ENCODE measurements at places on chromosomes 6 and 20.
A peak's percentile ranks its signal among the peaks of the same experiment; 100 is the strongest.

DNA sequence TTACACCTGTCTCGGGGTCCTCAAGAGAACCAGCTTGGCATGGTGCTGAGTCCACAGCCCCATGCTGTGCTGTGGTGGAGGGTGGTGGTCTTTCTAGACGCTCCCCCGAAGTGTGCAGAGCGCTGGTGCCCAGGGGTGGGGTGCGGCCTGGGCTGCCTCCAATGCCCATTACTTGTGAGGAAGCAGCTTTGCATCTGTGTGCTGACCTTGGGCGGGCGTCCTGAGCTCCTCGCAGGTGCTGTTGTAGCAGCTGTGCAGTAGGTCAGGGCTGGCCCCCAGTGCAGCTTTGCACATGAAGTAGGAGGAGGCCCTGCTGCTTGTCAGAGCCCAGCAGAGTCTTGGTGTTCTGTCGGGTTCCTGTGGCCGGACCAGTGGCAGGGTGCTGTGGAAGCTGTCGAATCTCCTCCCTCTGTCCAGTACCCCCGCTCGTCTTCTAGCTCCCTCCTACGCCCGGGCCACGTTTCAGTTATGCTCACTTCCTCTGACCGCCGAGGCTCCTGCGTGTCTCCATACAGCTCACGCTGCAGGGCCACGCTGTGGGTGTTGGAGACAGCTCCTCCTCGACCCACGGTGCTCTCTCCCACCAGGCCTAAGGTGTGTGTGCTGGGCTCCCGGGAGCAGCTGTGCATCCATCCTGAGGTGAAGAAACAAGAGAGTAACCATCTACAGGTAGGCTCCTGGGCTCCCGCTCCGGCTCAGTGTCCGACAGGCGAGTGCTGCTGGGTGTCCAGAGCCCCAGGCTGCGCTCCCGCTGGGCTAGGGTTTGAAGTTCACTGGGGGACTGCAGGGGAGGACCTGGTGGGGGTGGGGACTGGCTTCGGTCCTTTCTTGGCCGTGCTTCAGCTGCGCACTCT, 4.1 kb downstream of the RTEL1 start:
- DNase-seq = no peak

- DNase-seq = no peak
These were observed 23.2 kb upstream of the ARG1 start for GRCh38 chr6:131549811-131550210.

DNA sequence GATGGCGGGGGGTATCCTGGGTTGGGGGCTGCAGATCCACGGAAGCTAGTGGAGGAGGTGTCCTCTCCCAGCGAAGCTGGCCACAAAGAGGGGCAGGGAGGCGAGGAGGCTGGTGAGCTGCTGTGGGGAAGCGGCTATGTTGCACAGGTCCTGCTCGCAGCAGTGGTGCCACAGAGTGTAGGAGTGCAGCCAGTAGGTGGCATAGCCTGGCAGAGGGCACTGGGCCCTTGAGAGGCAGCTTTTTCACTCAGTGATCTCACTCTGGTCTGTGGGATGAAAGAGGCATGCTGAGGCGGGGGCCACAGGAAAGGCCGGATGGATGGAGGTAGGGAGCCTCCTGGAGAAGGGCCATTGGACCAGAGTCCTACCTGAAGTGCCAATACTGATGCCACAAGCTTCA, 2.9 kb upstream of the LY6G6D start:
- DNase-seq = no peak

DNA sequence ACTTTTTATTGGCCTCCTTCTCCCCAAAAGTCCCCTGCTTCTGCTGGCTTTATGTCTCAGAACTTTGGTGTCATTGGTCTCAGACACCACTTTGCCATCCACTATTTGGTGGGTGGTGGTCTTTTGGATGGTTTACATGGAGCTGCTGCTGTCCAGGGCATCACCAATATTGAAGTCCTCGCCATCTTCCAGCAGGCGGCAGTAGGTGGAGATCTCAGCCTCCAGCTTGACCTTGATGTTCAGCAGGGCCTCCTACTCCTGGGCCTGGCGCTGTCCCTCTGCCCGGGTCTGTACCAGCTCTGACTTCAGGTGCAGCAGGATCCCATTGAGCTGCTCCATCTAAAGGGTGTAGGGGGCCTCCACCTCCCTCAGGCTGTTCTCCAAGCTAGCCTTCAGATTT, 148.4 kb upstream of the FOXA2 start:
- DNase-seq = no peak

DNA sequence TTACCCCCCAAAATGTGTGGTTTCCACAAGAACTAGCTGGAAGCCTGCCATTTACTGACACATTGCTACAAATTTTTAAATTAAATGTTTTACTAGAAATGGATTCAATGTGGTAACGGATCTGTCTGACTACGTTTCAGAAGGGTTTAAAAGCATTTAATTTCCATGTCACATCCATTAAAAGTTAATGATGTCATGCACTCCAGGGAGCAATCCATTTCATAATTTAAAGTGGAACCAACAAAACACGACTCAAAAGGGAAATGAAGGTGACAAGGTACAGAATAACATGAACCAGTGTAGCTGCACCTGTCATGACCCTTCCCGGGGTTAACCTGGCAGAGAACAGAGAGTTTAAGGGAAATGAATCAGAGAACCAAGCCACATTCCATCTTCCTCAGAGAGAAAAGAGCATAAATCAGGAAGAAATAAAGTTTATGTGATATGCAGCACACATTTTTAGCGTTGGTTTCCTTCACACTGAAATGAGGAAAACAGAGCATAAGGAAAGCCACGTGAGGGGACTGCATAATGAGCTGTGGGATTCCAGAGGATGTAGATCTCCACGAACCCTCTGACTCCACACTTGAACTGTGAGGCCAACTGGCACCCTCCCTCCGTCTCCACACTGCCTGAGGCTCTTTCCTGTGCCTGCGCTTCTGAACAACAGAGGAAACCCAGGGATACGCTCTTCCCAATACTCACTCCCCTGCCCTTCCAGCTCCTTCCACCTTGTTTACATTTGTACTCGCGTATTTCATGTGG, 170.3 kb upstream of the AHI1 start:
- DNase-seq = peak; percentile 65

DNA sequence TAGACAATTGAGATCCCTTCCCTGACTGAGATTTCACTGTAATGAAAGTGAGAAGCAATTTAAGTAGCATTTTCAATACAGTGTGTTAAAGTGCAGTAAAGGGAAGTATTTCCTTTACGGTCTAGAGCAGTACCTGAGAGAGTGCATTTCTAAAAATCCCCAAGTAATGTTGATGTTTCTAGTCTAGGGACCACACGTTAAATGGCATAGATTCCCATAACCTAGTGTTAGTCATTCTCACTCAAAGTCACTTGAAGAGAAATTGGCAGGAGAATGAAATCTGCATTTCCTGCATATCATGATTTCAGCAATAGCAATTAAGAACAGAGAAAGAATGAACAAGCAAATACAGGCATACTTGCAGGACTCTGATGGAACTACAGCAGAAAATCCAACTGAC, 67.9 kb downstream of the CGA start:
- no peak for DNase-seq

GRCh38 chr6:111979633-111980032, 74.3 kb upstream of the CCN6 start:
- no peak for DNase-seq

DNA sequence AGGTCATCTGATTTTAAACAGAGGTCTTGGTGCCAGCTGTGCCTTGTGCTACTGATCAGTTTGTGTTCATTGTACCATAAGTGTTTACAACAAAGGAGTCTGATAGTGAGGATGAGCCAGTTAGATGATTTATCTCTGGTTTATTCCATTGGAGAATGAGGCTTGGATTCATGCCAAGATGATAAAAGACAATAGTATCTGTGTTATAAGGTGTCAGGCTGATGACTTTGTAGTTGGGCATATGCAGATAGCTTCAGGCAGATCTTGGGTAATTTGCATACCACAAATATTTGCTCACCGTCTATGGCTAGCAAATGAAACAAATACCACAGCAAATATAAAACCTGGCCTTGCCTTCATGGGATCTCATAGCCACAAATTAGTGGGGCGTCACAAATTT, 43.3 kb upstream of the PHACTR2 start:
- DNase-seq = no peak

DNA sequence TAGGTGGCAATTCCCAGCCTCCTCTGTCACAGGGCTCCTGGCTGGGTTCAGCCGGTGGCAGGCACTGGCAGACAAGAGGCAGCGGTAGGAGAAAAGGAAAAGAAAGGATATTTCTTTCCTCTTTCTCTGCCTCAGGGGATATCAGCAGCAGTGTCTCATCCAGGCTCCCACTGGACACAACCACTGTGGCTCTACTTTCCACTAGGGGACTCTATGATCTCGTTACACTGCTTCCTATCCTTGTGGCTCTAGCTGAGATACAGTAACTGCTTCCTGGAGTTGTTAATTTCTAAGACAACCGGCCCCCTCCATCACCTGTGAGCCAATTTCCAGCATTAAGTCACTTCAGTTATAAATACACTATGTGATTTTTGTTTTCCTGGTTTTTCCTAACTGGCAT, 102.0 kb upstream of the LRFN2 start:
- no peak for DNase-seq

GRCh38 chr6:156889986-156890385, 112.8 kb downstream of the ARID1B start:
- no peak for DNase-seq

- no peak for DNase-seq
These were observed 121.8 kb upstream of the HDGFL1 start for GRCh38 chr6:22447249-22448196.

DNA sequence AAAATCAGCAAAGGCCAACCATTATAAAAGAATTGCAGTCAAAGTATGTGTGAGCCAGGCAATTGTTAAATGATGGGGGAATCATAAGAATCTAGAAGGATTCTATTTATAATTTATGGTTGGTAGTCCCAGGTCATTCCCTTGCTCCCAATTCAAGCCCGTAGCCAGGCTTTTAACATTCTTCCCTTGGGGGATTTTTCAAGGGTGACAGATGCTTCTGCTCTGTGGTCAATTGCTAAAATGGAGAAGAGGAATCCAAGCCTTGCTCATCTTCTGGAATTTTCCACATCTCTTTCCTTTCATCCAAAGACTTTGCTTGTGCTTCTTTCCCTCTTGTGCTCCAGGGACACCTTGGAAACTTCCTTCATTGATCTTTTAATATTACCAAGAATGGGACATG, 18.0 kb upstream of the BCAS1 start:
- no peak for DNase-seq

DNA sequence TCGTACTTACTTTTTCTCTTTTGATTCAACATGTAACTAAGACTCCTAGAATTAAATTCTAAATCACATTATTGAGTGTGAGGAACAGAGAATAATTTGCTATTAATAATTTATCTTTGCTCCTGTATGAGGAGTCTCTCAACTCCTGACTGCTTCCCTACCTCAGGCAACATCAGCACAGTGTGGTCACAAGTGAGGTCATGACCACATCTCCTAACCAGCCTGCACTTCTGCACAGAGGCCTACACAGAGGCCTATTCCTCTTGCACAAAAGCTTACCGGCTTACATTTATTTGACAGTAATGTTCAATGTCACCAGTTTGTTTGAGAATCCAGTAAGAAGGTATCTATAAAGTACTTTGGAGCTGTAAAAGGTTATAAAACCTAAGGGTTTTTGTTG, 637.4 kb upstream of the MARCKS start:
- no peak for DNase-seq

DNA sequence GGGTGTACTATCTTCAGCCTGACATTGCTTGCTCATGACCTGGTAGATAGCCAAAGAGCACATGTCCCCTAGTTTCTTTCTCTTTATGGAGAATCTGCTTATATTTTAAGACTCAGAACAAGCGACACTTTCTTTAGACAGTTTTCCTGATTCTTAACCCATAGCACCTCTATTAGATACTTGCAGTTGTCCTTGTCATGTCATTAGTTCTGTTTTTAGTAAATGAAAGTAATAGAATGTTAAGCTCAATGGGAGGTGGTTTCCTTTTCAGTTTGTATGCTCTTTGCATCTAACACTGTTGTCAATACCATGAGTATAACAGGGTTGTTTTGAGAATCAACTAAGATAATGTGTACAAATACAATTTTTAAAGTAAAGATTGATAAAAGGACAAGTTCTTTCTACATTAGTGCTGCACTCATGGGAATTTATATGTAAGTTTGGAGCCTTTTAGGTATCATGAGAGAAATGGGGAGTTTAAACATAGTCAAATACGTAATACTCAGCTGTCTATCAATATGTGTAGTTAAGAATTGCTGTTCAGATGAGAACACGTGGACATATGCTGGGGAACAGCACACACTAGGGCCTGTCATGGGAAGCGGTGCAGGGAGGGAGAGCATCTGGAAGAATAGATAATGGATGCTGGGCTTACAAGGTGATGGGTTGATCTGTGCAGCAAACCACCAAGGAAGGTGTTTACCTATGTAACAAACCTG, 124.3 kb downstream of the GRM1 start:
- no peak for DNase-seq

GRCh38 chr6:16898640-16899396, 137.6 kb upstream of the ATXN1 start:
- no peak for DNase-seq

- no peak for DNase-seq
These were observed 24.8 kb downstream of the ZNF311 start for GRCh38 chr6:28980137-28980851.
